ENCODE measurements at places on chromosomes 5 and 9. TPM values are rescaled to one million over a fixed set of nuclear protein-coding genes. Genes with fewer than 3 reads are reported as not detected.
A peak's percentile ranks its signal among the peaks of the same experiment; 100 is the strongest.

Gene NR2F1-AS1
- 28.3 TPM for total RNA-seq

Gene IFNA21
- not detected for total RNA-seq

Gene S1PR3
- 57.3 TPM for total RNA-seq

Gene FST
- 0.51 TPM for total RNA-seq

Gene TAF11L9
- not detected for total RNA-seq

Gene SPAAR
- 4.1 TPM for total RNA-seq

DNA sequence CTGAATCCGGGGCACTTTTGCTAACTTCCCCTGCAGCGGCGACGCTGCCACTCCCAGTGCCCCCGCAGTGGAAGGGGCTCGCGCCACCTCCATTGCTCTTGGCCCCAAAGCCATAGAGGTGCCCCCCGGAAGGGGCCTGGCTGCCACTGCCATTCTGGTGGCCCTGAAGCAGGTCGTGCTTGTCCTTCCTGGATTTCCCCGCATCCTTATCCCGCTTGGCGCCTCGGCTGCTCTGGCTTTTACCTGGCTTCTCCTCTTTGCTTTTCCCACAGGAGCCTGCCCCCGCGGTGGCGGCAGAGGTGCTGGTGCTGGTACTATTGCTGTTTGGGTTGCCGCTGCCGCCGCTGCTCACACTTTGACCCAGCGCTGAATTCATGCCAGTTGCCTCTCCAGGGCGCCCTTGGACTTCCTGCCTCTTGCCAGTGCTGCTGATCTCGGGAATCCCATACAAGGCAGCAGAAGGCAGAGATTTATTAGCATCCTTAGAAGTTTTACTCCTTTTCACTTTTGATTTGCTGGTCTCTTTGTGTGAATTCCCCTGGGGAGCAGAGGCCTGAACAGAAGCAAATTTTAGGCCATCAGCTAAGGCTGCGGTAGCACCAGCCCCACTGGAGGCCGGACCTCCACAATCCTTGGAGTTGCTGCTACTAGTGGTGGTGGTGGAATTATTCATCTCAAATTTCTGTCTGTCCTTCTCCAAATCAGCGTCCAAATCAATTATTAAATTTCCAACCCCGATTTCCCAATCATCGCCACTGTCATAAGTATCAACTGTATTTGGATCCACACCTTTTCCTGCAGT lies 2.1 kb downstream of the ZNF608 start:
- DNase-seq: peak; percentile 55

DNA sequence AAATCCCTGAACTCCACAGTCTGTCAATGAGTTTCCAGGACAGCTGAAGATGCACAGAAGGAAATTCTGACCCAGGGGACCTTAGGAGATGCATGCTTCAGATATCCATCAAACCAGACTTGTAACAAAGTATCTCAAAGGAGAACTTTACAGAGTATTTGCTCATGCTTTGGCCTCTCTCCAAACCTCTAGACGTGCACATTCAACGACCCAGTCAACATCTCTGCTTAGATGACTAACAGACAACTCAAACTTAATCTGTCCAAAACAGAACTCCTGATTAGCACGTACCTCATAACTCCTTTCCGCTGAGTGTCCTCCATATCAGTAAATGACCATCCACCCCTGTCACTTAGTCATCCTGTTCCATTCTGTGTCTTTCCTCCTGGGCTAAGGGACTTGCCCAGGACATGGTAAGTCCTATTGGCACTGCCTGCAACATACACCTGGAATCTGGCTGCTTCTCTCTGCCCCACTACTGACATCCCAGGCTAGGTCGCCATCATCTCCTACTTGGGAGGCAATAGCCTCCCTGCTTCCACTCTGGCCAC lies 107.4 kb downstream of the LMNB1 start:
- DNase-seq: no peak

DNA sequence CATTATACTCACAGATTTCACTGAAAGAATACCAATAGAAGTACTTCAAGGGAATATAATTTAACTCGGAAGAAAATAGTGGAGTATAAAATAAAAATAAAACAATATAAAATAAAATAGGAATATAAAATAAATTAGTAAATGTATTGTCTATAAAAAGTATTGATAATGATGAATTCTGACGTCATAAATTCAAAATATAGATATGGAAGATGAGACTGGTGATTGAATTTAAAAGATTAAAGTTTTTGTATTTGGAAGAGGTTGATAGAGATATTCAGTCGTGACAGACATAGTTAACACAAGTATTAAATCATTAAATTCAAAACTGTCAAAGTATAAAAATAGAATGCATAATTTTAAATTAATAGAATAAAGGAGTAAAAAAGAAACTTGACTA lies 964.9 kb upstream of the C9orf72 start:
- DNase-seq: no peak

DNA sequence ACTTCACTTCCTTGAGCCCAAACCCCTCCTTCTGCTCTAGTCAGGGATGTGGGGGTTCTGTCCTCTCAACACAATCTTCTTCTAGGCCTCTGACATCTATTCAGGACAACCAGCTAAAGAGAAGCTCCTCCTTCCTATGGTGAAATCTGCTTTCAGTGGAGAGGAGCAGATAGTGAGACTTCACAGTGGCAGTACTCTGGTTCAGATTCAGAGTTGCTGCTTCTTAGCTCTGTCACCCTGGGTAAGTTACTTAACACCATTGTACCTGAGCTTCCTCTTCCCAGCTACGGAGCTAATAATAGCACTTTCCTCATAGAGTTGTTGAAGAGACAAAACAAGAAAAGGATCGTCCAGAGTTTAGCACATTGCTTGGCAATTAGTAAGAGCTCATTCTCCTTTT lies 77.3 kb upstream of the LARP1 start:
- DNase-seq: no peak

DNA sequence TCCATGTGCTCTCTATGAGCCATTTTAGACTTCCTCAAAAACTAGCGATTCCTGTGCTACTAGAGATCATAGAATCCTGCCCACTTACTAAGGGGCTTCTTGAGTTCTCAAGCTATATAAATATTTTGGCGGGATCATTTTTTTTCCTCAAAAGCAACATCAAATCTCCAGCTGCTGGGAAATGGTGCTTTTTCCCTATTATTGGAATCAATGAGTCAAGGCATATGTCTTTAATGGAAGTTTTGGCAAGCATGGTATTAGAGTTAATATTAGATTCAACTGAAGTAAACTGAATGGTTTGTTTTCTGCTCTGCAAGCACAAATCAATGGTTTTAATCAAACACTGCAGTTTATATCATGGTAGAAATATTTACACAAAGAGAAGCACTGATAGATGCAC lies 369.9 kb upstream of the PTGER4 start:
- no peak for DNase-seq

DNA sequence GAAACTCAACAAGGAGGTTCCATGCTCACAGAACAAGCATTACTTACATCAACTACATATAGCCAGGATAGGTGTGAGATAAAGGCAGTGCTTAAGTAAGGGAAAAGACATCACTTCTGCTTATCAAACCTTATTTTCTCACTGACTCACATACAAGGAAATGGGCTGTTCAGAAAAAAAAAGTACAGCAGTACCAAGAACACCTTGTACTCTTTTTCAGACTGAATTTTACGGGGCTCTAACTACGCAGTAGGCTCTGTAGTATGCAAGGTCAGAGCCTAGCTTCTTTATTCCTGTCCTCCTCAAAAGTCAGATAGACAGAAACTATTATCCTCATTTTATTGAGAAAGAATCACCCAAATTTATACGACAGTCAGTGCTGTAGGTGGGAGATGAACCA lies 5.8 kb downstream of the PSMB7 start:
- no peak for DNase-seq

DNA sequence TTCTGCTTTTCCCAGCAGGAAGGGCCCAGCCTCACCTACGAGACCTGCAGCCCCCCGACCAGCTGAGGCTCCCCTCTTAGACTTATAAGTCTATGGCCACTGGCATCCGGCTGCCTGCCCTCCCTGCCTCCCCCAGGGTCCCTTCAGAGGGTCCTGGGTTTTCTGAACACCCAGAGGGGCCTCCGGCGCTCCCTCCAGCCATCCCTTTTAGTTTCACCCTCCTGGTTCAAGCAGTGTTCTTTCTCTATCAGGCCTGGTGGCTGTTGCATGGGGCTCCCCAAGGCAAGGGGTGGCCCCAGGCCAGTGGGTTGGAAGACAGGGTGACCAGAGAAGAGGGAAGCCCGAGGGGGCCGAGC lies 21.8 kb downstream of the GOLGA2 start:
- no peak for DNase-seq

GRCh38 chr9:135890190-135891026 lies 16.9 kb downstream of the CAMSAP1 start:
- DNase-seq: no peak

DNA sequence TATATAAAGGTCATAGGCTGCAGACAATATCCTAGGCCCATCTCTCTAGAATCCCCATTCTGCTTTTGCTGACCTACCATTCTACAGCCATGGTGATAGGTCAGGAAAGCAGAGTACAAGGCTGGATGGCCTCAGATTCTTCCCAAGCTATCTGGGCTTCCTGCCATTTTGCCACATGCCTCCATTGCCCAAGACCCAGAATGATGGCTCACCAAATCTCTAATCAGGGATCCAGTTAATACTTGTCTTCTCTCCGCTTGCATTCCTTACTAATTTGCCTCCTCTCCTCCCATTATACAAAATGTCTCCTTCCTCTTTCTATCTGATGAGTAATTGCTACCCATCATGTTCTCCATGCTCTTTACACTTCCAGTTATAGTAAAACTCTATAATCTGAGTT lies 22.7 kb upstream of the NDUFS4 start:
- DNase-seq: no peak

GRCh38 chr9:34958411-34958982 lies 412 bp downstream of the PHF24 start:
- no peak for DNase-seq

DNA sequence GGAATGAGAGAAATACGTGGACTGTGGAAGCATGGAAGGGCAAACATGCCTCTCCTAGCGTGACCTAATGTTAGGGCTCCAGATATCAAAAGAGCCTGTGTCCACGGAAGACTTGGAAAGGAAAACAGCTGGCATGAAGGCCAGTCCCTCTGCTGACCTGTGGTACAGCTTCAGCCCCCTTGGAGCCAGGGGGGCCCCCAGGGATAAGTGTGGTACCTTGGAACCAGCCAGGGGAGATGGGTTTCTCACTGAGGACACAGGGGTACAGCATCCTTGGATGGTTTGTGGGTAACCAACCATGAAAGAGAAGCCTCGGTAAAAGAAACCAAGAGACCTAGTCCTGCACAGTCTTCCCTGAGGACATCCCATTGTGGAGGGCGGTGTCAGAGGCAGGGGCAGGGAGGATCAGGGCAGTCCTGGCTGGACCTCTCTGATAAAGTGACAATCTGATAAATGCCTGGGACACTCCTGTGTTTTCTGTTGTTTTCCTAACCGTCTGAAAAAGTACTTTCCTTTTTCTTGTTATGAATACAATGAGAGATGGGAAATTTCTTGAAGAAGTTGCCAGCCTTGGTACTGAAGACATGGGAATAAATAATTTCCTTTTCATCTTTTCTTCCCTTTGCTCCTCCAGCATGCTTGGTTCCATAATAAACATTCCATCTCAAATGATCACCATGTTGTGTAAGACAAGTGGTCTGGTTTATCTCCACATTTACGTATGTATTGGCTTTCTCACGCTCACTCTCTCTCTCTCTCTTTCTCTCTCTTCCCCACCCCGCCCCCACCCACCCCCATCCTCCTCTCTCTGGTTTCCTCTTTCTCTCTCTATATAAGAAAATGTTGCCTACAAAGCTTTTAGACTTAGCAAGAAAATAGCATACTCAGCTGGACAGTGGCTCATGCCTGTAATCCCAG lies 102.1 kb downstream of the SUSD1 start:
- no peak for DNase-seq

- DNase-seq: no peak
Observed at GRCh38 chr5:170149206-170149515, 43.5 kb downstream of the FOXI1 start.

DNA sequence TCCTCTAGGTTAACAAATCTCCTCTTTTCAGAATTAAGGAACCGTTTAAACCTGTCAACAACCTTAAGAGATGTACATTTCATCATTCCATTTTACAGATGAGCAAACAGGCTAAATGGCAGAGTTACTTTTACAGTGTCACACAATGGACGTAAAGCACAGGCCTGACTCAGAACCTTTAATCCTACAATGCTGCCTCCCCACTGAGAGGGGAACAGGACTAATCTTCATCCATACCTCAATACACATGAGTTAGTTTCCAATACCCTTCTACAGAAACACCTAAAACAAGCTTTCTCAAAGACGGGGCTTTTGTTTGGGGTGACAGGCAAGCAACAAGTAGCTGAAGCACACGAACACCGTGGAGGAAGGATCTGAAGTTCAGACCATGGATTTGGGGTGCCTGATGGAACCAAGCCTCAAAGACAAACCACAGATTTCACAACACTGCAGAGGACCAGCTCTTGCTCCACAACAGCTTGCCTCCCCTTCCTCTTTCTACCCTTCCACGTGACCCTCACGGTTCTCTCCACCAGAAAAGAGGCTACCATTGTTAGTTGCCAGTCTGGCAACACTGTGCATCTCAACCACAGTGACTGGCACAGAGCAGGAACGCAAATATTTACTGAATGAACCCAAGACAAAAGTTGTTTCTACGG lies 1.8 kb downstream of the RNF130 start:
- no peak for DNase-seq

GRCh38 chr5:115262011-115262320 lies 711 bp downstream of the PGGT1B start:
- no peak for DNase-seq

DNA sequence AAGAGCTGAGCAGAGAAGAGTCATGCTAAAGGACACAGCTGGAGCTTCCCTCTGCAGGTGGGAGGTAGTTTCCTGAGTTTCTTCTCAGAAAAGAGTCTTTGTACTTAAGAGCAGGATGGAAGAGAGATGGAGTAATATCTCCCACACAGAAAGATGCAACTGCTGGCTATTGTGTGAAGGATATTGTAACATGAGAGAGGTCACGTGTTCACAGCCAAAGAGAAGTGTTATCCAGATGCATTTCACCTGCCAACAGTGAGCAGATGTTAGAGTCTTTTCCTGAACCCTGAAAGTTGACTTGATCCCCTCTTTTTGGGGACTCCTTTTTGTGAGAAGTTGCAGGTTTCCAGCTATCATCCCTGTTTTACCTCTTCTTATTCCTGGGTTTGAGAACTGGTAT lies 14.0 kb upstream of the TRIO start:
- no peak for DNase-seq

Data from uterus (tissue), 4 donors.